ENCODE measurements at places on chromosomes 7 and 10.
A peak's percentile ranks its signal among the peaks of the same experiment; 100 is the strongest.

DNA sequence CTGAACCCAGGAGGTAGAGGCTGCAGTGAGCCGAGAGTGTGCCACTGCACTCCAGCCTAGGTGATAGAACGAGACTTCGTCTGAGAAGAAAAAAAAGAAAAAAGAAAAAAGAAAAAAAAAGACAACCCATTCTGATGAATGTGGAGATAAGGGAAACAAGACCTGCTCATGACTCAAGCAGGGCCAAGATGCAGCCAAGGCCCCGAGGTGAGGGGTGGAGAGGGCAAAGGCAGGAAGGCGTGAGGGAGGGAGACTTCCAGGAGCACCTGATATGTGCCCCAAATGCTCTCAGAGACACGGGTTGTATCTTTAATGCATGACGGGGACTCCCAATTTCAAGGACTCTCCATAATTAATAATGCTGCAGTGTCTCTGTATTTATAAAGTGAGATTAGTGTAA, 134.6 kb downstream of the PIP4K2A start:
- DNase-seq, result no peak

DNA sequence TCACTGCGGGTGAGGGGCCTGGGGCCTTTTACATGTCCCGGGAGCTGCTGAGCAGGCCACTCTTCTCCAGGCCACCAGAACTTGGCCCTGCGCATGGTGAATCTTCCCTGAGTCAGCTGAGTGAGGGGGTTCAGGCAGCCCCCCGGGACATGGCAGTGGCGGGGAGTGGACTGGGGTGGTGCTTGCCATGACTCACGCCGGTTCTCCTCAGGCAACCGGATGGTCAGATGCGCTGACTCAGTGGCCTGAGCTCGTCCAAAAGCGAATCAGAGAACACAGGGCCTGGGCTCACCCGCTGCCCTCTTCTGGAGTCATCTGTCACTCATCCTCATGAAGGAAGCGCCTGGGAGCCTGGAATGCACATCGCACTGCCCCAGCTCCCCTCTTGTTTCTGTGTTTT, 33.5 kb downstream of the HTRA1 start:
- DNase-seq, result no peak

GRCh38 chr10:120883071-120883470, 31.9 kb downstream of the WDR11 start:
- peak; percentile 81 for DNase-seq

GRCh38 chr7:47380325-47381133, 201.4 kb downstream of the TNS3 start:
- no peak for DNase-seq

DNA sequence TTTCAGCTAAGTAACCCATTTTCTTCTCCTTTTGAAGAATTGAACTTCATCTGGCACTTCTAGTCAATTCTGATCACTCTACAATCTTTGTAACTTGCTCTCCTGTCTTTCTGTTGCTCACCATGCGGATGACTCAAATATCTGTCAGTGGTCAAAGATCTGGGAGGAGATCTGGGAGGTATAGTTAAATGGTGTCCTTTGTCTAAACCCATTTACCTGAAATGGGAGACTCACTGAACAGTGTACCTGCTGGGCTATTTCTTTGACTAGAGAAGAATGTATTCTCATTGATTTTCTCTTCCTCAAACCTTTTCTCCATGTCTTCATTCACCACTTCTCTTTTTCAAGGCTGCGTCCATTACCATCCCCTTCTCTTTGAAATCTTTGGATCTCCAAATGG, 42.0 kb upstream of the PCLO start:
- no peak for DNase-seq

GRCh38 chr10:50021646-50022045, 33.4 kb downstream of the AGAP6 start:
- no peak for DNase-seq

DNA sequence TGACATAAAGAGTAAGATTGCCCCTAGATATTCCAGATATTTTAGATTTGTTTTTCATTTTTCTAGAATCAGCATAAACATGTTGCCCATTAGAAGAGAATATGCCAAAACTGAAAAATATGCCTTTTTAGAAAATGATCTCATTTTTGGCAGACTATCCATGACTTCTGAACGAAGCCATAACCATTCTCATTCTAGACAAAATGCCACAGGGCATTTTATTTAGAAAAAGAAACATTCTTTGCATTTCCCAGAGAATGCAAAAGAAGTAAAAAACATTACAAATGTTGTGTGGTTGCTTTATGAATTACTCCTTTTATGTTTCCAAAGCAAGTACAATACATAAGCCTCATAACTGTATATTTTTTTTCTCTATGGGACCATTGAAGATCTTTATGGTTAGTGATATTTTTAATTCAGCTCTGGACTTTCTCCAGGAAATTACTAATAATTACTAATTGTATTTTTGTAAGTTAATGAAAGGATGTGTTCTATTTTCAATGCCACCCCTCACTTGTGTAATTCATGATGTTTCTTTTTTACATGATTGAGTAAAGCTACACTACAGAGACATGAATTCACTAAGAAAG, 109.6 kb upstream of the SEM1 start:
- DNase-seq, result no peak

DNA sequence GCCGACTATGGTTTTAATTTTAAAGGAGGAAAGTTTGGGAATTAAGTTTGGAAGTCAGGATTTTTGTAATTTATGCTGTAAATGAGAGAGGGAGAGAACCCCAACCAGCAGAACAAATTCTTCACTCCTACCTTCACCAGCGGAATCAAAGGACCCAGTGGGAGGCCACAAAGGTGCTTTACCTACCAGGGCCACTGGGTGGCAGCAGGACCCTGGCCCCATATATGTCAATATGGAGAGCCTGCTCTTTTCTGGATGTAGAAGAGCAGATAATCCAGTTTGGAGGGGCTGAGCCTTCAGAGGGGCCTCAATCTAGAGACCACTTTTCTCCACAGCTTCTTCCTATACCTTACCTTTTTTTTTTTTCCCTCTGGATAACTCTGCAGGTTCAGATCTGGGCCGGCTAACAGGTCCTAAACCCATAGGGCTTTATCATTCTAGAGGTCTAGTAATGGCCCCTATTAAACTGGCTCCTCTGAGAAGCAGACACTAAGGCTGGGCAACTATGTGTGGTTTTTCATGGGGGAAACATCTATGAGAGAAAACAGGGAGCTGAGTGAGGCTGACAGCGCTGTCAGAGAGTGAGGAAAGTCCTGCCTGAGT, 8.5 kb upstream of the SCD start:
- peak; percentile 87 for DNase-seq

DNA sequence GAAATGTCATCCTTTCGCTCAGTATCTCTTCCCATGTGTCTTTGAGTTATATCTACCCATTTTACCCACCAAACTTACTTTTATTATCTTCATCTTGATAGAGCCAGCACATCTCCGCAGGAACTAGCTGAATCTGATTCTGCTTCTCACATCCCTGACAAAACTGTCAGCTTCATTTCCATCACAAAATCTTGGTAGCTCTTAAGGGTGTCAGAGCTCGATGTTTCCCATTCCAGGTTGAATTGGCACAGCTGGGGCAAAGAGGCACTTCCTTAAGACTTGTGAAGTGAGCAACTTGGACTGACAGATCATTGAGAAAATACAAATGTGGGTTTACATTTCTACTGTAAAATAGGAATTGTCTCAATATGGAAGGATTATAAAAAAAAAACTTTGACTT, 434.5 kb downstream of the SUGCT start:
- no peak for DNase-seq

GRCh38 chr7:134629445-134629844, 17.2 kb upstream of the BPGM start:
- DNase-seq, result no peak

DNA sequence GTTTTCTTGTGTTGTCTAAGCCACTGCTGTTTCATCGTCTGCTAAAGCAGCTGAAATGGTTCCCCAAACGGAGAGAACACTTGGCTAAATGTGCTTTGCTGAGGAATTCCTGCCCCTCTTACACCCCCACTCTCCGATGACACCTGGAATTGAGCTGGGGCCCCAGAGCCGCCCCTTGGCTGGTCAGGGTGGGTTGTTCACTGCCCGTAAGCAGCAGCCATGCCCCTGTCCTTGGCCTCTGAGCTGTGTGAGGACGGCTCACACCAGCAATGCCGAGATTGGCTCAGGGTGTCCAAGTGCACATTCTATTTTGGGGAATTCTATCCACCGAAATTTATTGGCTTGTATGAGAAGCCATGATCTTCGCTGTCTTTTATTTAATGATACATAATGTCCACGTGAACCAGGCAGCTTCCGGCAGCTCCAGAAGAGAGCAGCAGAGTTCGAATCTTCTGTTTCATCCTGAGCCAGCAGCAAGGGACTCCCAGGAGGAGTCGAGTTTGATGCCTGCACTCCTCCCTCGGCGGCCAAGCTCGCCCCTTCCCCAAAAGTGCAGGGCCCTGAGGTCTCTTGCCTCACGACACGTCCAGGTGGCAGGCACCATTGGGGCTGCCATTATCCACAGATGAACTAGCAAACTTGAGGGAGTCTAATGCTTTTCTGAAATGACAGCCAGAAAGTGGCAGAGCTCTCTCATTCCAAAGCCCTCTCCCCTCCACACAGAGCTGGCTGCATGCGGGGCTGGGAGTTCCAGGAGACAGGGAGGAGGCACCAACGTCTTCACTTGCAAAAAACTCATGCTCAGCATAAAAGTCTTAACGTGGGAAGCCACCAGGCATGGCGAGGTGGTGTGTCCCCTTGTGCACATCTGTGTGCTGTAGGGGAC, 114.0 kb downstream of the WDR37 start:
- DNase-seq, result no peak

DNA sequence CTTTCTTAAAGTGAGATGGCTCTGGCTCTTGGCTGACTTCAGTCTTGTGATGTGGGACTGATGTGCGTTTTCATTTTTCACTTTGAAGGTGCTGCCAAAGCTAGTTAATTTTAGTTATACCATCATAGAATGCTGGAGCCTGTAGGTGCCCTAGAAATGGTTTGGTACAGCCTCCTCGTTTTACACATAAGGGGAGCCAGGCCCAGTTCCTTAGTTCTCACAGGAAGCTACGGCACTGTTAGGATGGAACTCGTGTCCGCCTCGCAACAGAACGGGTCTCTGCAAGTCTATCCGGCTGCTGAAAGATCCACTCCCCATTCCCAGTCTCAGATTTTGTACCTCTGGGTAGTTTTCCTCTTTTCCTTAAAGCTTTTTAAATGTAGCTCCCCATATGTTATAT, 173.2 kb upstream of the PRPS1L1 start:
- DNase-seq, result no peak

- no peak for DNase-seq
Measured at GRCh38 chr7:148182264-148182663, 408.3 kb upstream of the C7orf33 start.

- no peak for DNase-seq
Measured at GRCh38 chr7:75565132-75565837, 73.2 kb downstream of the SPDYE5 start.

GRCh38 chr7:30171766-30172447, 37.1 kb downstream of the MTURN start:
- DNase-seq, result peak; percentile 36

- DNase-seq, result no peak
Measured at GRCh38 chr10:108303149-108303548, 1138.6 kb upstream of the SORCS1 start.

- DNase-seq, result no peak
Measured at GRCh38 chr7:23334482-23335056, 35.4 kb downstream of the MALSU1 start.

- DNase-seq, result no peak
Measured at GRCh38 chr10:65571011-65571570, 1354.7 kb upstream of the LRRTM3 start.

DNA sequence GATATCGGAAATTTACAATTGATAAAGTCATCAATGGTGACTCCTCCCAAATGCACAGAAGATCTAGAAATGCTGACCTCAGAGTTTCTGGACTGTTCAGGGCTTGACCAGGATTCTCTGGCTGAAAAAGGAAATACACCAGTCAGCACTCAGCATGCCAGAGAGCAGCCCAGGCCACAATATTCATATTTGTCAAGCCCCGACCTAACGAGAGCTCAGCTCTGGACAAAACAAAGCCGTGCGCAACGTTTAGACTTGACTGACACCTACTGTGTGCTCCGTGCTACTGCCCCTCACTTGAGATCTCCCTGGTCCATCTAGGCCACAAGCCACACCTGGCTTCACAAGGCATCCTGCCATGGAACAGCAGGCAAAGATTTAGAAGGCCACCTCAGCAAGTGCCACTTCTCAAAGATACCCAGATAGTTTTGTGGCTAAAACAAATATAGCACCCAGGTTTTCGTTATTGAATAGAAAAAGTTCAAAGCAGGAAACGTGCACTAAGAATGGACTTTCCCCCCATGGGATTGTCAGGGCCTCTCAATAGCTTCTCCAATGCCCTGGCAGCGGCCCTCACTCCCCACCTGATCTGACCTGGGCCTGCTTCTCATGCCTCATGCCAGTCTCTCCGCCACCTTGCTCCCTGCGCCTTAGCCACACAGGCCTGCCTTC, 218.3 kb downstream of the FAM107B start:
- no peak for DNase-seq

- DNase-seq, result no peak
Measured at GRCh38 chr10:133336118-133336576, 549 bp downstream of the CALY start.

- no peak for DNase-seq
Measured at GRCh38 chr10:44799966-44800365, 111.2 kb upstream of the TMEM72 start.

- DNase-seq, result no peak
Measured at GRCh38 chr7:112060625-112061024, 145.6 kb downstream of the DOCK4 start.

GRCh38 chr10:86402283-86402941, 35.8 kb upstream of the GRID1 start:
- DNase-seq, result no peak

- DNase-seq, result peak; percentile 65
Measured at GRCh38 chr10:26502986-26503385, 64.8 kb downstream of the APBB1IP start.

GRCh38 chr7:16419859-16420258, 1.5 kb downstream of the CRPPA start:
- no peak for DNase-seq

DNA sequence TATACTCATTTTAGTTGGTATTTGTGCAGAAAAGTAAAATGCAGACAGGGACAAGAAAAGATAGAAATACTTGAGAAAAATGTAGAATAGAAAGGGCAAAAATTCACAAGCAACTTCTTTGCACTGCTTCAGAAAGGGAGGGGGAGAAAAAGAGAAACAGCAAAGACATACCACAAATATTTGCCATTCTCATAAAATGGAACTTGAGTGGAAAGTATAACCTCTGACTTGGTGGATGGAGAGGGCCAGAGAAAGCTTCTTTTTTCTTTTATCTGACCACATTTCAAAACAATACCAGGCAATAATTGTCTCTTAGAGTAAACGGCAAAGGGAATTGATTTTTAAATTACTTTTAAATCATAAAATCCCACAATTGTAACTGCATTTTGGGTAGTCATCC, 35.8 kb upstream of the TRUB1 start:
- DNase-seq, result no peak
